Retinal pigment epithelial cell (primary cell): ENCODE measurements at places on chromosomes 11 and 22.

DNA sequence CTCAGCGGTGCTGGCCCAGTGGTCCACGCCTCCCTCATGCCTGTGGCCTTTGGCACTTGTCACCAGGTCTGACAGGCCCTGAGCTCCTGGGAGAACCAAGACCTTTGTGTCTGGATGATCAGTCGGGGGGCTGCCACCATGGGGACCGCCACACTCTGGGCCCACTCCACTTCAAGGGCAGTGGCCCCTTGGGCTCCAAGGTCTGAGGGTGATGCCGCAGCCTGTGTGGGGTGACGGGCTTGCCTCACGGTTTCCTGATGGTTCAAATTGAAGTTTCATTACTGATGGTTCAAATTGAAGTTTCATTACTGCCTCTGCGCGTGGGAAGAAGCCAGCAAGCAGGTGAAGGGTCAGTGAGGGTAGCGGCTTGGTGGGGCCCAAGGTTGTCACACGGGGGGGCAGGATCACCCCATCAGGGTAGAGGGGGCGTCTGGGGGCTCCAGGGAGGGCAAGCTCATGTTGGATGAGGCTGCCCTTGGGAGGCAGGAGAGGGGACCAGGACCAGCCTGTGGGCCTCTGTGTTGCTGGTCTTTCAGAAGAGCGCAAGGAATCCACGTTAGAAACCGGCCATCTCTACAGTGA lies 27.5 kb downstream of the TRMU start:
- no peak for DNase-seq

DNA sequence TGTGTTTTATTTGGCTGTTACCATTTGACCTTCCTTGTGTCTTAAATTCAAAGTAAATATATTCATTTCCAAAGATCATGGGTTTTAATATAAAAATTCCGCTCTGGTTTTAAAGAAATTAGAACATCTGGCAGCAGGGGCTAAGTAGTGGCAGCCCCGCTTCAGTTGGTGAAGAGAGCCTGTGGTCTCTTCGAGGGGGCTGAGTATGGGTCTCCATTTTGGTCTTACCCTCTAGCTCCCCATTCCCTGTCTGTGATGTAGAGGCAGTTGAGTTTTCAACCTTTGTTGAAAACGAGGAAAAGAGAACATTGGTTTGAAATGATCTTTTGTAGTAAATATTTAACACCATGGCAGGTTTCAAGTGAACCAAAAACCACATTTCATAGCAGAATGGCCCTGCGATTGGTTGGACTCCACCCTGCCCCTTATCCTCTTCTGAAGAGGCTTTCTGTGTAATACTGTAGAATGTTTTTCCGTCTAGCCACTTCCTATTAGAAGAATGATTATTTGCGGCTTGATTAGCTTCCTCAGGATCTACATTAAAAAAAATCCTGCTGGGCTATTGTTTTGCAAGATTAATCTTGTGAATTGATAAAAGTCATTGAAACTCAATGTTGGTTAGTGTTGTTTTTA lies 17.7 kb downstream of the APLP2 start:
- no peak for DNase-seq

GRCh38 chr11:106517426-106517825 lies 440.0 kb downstream of the AASDHPPT start:
- DNase-seq, result no peak

GRCh38 chr11:110468121-110468520 lies 38.4 kb downstream of the FDX1 start:
- no peak for DNase-seq

DNA sequence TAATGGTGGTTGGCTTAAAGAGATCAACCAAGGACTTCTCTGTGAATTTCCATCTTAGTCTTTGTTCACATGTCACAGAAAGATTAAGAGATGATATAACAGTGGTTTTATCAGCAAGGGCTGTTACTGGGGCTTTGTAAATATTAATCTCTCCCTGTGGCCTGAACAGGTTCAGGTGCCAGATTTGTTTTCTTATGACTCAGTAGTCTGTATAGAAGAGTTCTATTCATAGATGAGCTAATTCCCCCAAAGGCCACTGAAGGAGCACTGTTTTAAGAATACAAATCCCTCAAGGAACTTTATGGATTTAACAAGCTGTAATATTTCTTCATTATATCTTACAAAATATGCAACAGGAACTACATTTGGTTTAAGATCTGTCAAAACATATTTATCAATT lies 50.4 kb downstream of the TCP11L1 start:
- peak; percentile 67 for DNase-seq

DNA sequence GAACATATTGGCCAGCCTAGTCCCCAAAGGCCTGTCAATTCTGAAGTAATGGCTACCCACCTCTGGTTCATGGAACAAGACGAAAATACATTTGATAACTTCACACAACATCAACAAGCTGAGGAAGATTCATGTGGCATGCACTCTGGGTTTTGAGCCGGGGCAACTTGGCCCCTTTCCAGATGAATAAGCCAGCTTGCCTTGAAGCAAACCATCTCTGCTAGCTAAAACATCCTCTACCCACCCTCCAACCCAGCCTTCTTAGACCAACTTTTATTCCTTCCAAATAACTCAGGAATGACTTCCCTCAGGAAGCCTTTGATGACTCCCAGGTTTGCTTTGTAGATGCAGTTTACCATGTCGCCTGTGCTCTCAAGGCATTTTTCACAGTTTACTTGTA lies 94.4 kb downstream of the SLC1A2 start:
- no peak for DNase-seq

- no peak for DNase-seq
These were observed 20.4 kb downstream of the SLC37A2 start for GRCh38 chr11:125083312-125084056.
